ENCODE measurements at places on chromosomes 16 and 17. TPM values are rescaled to one million over a fixed set of nuclear protein-coding genes. Genes with fewer than 3 reads are reported as not detected.
A peak's percentile ranks its signal among the peaks of the same experiment; 100 is the strongest.

The ARHGAP27 gene
- total RNA-seq: 39.2 TPM

The ATP2A3 gene
- total RNA-seq: 29.7 TPM

DNA sequence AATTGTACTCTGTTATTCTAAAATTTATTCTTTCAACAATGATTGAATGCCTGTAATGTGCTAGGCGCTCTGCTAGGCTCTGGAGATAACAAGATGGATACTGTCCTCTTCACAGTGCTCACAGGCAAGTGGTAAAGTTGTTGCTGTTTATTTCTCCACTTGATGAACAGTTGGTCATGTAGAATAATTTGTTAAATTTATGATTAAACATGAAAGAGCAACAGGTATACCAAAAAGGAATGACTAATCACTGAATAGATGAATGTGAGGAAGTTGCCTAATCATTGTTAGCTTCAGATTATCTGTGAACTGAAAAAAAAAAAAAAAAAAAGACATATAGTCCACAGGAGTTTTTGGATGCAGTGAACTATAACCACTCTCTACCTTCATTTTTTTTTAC lies 62.3 kb downstream of the NFATC3 start:
- DNase-seq: no peak

The ZNF200 gene
- total RNA-seq: 12.4 TPM

The C17orf113 gene
- 0.74 TPM for total RNA-seq

- no peak for DNase-seq
These were observed 714 bp downstream of the SPATA33 start for GRCh38 chr16:89658221-89658879.

- no peak for DNase-seq
These were observed 18.8 kb upstream of the RBL2 start for GRCh38 chr16:53415504-53415903.

DNA sequence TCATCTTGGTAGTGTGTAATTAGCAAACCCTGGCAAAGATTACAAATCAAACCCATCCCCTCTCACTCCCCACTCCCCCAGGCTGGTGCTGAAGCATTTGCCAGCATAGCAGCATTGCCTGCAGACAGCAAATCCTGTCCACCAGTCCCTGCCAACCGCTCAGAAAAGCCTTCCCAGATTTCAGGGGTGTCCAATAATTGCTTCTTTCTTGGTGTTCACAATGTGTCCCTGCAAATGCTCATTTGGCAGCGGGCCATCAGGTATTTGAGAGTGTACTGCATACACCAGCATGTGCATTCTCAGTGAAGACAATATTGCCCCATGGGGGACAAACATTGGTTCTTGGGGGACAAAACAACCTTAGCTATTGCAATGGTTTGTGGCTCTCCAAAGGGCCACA lies 28.2 kb downstream of the ORC6 start:
- no peak for DNase-seq

GRCh38 chr16:89512453-89512852 lies 4.2 kb downstream of the SPG7 start:
- DNase-seq: no peak

- DNase-seq: no peak
These were observed 55.0 kb downstream of the STH start for GRCh38 chr17:46053911-46054534.

- DNase-seq: peak; percentile 42
These were observed 946 bp downstream of the OSGIN1 start for GRCh38 chr16:83953796-83954576.

The PPL gene
- total RNA-seq: 89.4 TPM

DNA sequence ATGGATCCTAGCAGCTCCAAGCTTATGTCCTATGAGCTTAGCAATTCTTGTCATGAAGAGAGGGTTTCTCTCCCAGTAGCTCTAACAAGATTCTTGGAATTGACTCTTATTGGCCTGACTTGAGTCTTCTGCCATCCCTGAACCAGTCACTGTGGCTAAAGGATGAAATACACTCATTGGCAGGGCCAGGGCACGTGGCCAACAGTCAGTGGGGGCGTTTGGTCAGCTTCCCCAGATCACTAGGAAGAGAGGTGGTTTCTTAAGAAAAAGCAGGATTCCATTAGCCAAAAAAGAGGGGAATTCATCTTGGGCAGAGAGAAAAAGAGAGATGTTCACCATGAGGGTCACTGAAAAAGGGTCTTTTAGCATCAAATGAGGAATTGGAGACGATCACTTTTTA lies 363.2 kb downstream of the SNX29 start:
- DNase-seq: no peak

- no peak for DNase-seq
These were observed 854.8 kb downstream of the KCNJ2 start for GRCh38 chr17:71024172-71024571.

DNA sequence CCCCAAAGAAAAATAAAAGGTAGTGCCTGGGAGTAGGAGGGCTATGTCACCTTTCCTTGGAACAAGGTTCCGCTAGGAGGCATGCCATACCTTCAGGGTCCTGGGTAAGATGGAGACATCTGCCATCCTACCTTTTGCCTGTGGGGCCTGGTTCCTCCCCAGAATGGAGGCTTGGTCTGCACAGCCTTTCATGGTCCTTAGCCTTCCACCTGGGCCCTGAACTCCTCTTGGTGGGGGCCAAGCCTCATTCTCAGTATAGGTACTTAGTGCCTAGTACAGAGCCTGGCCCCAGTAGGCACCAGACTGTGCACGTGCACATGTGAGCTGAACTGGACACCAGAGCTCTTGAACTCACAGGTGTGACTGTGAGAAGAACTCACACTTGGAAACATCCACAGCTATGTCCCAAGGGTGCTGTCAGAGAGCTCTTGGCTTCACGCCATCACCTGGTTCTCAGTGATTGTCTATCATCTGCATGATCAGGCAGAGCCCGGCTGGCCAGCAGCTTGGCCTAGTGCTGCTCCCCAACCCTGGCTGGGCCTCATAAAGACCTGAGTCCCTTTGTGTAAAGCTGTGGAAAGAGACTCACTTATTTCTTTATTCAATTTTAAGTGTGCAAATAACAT lies 143.2 kb downstream of the SOCS1 start:
- no peak for DNase-seq

GRCh38 chr17:67993153-67993997 lies 2.9 kb downstream of the C17orf58 start:
- DNase-seq: no peak

DNA sequence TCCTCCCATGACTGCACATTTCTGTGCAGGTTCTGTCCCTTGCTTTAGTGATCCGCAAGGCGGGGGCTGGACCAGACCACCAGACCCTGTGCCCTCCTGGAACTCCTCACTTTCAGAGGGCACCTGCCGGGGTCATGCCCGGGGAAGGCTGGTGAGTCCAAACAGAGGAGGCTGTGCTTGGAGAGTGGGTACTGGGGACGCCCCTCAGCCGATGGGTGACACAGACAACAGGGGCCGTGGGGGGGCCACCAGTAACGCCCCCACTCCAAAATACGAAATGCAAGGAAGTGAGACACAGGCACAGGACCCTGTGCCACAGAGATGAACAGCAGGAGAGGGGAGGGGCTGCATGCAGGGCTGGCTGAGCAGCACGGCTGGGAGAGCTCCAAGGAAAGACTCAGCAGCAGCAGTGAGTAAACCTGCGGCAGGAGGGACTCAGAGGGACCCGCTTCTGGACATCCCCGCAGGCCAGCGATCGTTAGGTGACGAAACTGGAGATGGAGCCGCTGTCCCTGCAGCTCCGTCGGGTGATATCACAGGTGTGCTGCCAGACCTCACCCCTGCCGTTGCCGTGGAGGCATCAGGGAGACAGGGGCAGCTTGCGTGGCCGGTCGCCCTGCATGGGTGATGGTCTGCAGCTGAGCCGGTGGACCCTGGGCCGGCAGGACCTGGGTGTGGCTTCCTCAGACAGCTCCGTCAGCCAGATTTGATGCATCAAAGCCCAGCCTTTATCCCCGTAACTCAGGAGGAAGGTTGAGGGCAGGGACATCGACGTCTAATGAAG lies 71.2 kb upstream of the GNG13 start:
- DNase-seq: no peak

The ABCC6 gene
- 2.9 TPM for total RNA-seq

The ABCC11 gene
- not detected for total RNA-seq

- DNase-seq: no peak
These were observed 128.9 kb upstream of the RCVRN start for GRCh38 chr17:10033959-10034358.

The CMTM2 gene
- total RNA-seq: not detected

- DNase-seq: no peak
These were observed 25.5 kb upstream of the CBLN1 start for GRCh38 chr16:49307176-49307575.

DNA sequence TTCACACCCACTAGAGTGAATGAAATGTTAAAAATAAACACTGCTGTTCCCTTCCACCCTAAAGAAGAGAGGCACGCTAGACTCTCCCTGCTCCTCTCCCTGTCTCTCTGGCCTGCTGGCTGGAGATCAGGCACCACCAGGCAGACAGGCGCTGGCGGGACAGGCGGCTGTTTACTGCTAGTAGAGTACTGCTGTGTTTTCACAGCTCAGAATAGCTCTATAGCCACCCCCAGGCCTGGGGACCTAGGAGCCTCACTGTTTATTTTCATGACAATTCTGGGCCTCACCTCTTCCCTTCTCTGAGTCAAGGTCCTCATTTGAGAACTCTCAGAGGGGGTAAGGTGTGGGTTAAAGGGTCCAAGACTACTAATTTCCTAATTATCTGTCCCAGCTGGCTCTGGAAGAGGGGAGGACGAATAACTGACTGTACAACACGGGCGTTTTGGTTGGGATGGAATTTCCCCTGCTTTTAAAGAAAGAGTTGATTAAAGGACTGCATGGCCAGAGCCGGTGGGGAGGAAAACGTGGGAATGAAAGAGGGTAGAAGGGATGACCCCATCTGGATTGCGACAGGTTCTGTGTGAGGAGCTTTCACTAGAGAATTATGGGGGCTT lies 9.0 kb upstream of the G6PC1 start:
- DNase-seq: no peak

The PIK3R5 gene
- 0.15 TPM for total RNA-seq

- DNase-seq: no peak
These were observed 62.3 kb downstream of the MARCHF10 start for GRCh38 chr17:62745806-62746205.

DNA sequence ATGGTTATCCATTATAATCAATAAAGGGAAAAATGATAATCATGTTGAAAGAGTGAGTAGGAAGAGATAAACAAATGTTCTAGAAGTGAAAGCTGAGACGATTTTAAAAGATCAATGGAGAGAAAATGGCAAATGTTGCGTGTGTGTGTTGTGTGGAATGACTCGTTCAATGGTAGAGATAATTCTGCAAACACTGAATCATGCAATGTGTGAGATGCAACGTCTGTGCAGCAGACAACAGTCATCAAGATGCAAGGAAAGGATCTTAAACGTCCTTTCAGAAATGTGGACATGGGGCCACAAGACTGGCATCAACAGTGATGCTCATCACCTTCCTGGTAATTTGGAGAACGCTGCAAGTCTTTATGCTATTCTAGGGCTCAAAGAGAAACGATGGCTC lies 124.4 kb downstream of the CDYL2 start:
- DNase-seq: no peak

The SEPTIN12 gene
- not detected for total RNA-seq

Data from Panc1 (cell line).